Stimulated activated CD8-positive, alpha-beta memory T cell treated with anti-CD3 and anti-CD28 coated beads, Interleukin-4, amount 100 ng/mL, for 1 hour (primary cell): ENCODE measurements at places on chromosomes 7 and 10.

DNA sequence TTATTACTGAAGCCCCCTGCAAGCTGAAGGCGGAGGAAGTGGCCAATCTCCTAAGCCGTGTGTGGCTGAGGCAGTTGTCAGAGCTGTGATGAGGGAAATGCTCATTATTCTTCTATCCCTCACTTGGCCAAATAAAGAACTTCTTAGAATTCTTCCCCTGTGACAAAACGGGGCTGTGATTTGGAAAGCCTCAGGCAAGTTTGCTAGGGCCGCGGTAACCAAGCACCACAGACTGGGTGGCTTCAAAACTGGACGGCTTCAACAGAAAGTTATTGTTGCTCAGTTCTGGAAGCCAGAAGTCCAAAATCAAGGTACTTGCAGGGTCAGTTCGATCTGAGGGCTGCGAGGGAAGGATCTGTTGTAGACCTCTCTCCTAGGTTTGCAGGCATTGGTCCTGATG is 72.3 kb upstream of the STEAP1B start:
- DNase-seq, result no peak

GRCh38 chr10:77267703-77268675 is 369.6 kb downstream of the KCNMA1 start:
- no peak for DNase-seq

DNA sequence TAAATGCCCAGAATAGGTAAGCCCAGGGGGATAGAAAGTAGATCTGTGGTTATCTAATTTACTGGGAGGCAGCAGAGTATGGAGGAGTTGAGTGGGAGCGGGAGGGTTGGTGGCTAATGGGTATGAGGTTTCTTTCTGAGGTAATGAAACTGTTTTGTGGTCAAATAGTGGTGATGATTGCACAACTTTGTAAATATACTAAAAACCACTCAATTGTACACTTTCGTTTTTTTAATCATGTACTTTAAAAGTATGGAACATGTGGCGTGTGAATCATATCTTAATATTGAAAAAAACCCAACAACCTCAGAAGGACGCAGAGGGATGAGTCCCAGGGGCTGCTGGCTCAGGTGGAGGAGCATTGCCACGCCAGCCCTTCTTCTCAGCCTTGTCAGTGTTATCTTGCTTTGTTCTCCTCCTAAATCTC is 118.1 kb downstream of the WDR11 start:
- DNase-seq, result no peak

GRCh38 chr10:88565072-88565471 is 18.0 kb downstream of the RNLS start:
- DNase-seq, result no peak

DNA sequence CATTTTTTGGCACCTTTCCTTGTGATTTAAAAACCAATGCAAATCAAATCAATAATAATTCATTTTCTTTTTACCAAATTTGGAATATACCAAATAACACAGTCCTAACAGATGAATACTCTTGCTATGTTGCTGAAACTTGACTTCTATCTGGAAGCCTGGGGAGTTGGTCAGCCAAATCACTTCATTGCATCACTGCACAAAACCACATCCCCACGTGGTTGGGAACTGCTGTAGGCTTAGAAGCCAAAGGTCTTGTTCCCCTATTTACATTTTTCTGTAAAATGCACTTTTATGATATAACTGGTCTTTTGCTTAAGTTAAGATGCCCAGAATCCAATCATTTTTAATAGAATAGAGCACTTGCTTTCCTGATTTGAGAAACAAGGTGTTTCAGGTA is 15.2 kb downstream of the GPR85 start:
- no peak for DNase-seq

GRCh38 chr10:132027423-132027983 is 38.2 kb upstream of the JAKMIP3 start:
- no peak for DNase-seq

DNA sequence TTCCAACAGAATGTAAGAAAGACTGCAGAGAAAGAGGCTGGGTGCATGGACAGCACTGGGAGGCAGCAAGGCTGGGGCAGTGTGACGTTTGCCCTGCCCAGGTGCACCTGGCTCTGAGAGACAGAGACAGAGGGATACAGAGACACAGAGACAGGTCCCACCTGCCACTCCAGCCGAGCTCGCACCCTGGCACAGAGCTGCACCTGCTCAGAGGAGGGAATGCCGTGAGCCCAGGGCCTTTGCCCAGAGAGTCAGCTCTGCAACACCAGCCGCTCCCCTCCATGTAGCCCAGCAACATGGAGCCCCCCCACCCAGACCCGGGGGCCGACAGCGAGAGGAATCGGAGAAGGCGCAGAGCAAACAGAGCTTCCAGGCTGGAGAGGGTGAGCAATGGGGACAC is 35.3 kb upstream of the PROSER2 start:
- no peak for DNase-seq

- DNase-seq, result no peak
Observed at GRCh38 chr10:20890491-20891337, 6.4 kb downstream of the NEBL start.

- DNase-seq, result no peak
Observed at GRCh38 chr10:22853906-22854447, 73.9 kb upstream of the ARMC3 start.

DNA sequence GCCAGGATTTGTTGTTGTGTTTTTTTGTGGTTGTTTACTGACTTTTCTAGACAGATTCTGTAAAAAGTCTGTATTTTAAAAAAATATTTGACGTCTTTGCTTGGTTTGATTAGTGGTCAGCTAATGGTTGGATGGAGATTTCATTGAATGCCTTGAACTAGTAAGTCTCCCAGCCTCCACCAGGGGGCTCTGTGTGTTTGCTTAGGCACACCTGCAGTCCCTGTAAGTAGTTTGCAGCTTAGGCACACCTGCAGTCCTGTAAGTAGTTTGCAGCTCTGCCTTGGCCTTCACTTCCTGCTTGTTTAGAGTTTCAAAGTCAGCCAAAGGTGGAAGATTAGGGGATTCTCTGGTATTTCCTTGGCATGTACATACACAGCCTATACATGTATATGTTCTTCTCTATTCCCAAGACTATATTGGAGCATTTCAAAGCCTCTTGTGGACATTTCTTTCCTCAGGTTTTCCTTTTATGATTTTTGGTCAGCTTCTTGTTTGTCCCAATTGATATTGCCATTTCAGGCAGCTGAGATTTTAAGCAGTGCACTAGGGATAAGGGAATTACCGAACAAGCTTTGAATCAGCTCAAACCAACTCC is 101.6 kb downstream of the CCSER2 start:
- peak; percentile 31 for DNase-seq

DNA sequence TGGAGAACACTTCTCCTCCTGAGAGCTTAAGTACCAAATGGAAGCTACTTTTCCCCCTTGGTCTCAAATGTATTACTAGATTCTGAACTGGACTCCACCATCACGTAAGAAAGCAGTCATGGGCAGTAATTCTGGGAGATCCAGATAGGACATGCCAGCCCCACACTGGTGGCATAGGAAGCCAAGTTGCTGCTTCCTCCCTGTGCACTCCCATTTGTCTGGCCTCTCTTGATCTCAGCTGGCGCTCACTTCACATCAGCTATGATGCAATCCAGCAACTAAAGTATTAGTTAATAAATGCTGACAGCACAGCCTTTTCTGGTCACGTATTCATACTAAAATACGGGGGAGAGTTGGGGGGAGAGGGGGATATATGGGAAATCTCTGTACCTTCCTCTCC is 3.4 kb upstream of the IL6 start:
- no peak for DNase-seq

GRCh38 chr7:93399642-93400041 is 167.5 kb downstream of the VPS50 start:
- no peak for DNase-seq

DNA sequence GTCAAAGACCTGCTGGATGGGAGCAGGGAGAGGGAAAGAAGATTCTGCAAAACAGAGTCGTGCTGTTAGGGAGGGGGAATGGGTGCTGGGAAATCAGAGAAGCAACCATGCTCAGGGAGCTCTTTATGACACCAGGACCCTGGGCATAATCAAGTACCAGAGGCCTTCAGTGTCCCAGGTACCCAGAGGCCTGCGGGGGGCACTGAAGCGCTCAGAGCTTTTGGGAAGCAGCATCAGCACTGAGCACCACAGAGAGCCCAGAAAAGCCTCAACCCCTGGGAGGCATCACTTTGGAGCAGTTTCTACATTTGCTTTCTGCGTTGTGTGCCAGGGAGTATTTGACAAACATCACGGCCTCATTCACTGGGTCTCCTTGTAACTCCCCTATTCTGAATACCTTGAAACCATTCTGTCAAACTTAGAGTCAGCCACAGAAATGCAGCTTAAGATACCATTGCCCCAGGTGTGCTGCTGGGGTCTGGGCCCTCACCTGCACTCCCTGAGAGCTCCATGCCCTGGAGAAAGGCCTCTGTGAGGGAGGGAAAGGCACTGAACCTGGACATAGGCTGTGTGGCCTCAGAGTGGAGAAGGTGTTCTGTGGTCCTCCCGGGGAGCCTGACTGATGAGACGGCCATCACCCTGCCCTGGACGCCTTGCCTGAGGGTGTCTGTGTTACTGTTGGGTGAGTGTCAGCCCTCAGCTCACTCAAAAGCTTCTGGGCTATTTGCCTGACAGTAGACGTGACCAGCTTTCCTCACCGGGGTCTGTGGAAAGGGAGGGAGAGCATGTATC is 37.1 kb downstream of the CXCL12 start:
- no peak for DNase-seq

- DNase-seq, result no peak
Observed at GRCh38 chr7:45881759-45882464, 6.4 kb upstream of the IGFBP1 start.

DNA sequence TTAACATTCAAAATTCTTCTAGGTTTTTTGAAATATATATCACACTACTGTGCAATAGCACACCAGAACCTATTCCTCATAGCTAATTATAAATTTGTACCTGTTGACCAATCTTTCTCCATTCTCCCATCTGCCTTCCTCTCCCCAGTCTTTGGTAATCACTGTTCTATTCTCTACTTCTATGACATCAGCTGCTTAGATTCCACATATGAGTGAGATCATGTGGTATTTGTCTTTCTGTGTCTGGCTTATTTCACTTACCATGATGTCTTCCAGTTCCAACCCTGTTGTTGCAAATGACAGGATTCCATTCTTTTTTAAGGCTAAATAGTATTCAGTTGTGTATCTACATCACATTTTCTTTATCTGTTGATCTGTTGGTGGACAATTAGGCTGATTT is 54.4 kb upstream of the CCDC6 start:
- DNase-seq, result no peak

DNA sequence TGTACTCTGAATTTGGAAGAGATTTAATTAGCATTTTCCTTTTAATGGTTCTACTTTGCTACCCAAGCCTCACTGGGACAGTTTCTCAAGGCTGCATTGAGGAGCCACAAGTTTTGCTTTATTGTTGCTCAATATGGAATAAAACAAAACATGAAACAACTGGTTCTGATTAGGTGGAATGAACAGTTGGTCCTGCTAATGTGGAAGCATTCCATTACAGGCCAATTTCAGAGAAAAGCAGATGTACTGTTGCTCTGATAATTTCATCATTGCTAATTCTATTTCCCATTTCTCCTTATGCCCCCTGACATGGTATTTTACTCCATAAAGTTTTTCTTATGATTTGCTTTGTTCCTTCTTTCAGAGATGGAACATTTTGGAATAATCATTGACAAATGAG is 66.0 kb upstream of the PAPSS2 start:
- no peak for DNase-seq

GRCh38 chr10:121695731-121696464 is 97.7 kb upstream of the FGFR2 start:
- DNase-seq, result no peak

DNA sequence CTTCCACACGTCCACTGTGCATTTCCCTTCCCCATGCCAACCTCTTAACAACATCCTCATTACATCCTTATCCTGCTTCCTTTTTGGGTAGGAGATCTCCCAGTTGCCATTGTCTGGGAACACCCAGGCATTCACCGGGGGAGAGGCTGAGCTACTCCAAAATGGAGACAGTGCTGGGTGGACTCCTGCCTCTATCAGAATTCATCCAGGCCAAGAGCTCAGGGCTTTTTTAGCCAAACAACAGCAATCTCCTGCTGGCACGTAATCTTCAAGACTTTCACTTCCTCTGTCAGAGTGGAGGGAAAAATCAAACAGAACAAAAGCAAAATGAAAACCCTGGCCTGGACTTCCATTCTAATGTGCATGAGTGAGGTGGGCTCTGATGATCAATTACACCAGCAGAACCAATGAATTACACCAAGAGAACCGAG is 245.0 kb downstream of the PRPF18 start:
- DNase-seq, result no peak
